ENCODE measurements at places on chromosomes 3 and 15. TPM values are rescaled to one million over a fixed set of nuclear protein-coding genes. Genes with fewer than 3 reads are reported as not detected.

DNA sequence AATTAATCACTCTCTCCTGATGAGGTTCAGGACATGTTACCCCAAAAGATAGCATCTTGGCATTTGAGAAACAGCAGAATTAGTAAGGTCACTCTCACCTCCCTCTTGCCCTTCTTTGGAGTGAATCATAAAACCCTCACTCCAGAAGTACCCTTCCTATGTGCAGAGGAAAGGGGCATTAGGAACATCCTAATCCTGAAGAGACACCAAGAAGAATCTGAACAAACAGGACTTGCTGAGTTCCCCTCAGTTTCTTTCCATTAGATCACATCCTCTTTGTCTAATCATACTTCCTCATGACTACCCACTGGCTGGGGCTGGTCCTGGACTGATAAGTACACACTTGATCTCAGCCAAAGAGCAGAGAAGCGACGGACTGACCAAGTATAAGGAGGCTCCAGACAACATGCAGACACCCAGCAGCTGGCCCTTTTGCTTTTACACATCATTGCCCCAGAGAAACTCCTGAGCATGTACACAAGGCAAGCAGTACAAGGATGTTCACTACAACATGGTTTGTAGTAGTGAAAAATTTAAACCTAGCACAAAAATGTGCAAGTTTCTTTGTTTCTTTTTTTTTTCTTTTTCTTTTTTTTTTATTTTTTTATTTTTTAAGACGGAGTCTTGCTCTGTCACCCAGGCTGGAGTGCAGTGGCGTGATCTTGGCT is 15.0 kb upstream of the TM6SF1 start:
- DNase-seq, result peak; percentile 81

GRCh38 chr3:50194903-50195500 is 3.6 kb downstream of the GNAT1 start:
- DNase-seq, result no peak

- DNase-seq, result no peak
Measured at GRCh38 chr3:191959876-191960413, 499.0 kb downstream of the PYDC2 start.

GRCh38 chr15:60679256-60679655 is 200.3 kb upstream of the ICE2 start:
- DNase-seq, result no peak

DNA sequence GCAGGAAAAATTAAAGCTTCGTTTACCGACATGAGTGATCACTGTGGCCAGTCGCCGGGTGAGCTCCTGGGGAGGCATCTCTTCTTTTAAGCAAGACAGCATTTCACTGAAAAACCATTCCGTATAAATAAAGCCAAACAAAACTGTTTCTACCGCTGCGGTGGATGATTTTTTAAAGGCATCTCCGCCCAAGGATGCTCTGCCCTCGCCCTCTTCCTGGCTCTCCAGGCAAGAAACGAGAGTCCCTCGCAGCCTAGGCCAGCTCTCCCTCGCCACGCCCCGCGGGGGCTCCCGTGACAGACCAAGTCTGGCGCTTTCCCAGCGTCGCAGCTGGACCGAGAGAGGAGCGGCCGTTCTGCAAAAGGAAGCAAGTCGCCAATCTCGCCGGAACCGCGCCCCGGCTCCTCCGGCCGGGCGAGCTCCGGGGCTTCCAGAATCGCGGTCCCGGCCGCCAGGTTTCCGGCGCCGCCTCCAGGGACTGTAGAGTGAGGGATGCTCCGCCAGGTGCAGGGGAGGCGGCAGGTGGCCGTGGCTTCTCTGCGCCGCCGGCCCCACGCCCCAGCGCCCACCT is 458 bp downstream of the MCF2L2 start:
- DNase-seq, result no peak

DNA sequence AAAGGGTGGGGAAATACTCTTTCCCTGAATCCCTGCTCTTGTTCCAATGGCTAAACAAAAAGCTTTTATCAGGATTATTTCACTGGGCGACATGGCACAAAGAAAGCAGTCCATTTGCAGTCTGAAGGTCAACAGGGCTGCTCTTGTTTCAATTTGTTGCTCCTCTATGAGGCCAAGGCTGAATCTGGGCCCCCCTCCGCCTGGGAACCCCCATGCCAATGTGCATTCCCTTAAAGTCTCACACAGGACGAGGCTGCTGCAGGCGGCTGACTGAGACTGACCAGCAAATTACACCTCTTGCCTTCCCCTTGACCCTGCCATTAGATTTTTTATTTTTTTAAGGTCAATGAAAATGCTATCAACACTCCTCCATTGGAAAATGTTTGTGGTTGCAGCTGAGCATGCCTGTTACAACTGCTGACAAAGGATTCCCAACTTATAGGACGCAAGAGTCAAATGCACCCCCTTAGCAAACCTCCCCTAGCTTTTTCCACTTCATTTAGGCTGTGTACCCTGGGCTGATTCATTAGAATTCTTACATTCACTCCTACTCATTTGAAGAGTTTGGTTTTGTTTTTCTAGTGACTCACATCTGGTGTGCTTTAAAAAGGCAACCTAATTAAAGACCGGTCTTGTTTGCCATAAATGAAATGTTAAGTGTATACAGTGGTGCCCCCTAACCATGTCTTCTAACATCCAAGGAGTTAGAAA is 60.8 kb upstream of the ARHGEF3 start:
- no peak for DNase-seq

- DNase-seq, result no peak
Measured at GRCh38 chr3:53495520-53496391, 1.3 kb downstream of the CACNA1D start.

- DNase-seq, result no peak
Measured at GRCh38 chr15:71085809-71086208, 29.5 kb upstream of the THSD4 start.

GRCh38 chr15:38193496-38193895 is 59.1 kb upstream of the SPRED1 start:
- DNase-seq, result no peak

DNA sequence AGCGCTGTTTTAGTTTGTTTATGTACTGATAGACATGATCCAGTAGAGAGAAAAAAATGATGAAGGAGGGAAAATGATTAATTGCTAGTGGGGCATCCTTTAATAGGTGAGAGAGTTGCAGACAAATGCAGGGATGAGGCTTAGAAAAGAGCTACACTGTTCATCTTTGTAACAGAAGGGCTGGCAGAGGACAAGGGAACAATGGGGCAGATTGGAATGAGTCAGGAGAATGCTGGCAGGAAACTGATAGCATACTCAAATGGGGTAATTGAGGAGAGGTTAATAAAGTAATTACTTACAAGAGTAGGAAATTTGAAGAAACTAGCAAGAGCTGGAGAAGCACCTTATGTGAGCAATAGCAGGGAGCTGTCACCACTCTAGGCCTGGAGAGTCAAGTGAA is 170.9 kb downstream of the OXSM start:
- no peak for DNase-seq

DNA sequence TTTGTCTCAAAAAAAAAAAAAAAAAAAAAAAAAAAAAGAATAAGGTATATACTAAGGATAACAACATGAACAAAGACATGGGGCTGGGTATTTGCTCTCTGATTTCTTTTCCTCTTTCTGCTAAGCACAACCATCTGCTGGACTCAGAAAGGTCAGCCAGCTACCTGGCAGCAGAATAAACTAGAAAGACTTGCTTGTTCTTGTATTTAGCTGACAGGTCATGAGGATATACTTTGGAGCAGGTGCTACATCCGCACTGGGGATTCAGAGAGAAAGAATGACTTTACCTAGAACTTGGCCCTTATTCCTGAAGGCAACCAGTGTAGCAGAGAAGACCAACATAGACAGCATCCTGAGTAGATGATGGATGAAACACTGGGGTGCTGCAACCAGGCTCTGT is 550.5 kb downstream of the NTRK3 start:
- DNase-seq, result no peak

- DNase-seq, result no peak
Measured at GRCh38 chr3:4717363-4717740, 224.2 kb downstream of the ITPR1 start.

- DNase-seq, result no peak
Measured at GRCh38 chr3:37861620-37862041, at the start of gene CTDSPL. Gene CTDSPL, plus strand, starts transcription at chr3:37861880. Its CDS starts 320 bp downstream, at chr3:37862200.

DNA sequence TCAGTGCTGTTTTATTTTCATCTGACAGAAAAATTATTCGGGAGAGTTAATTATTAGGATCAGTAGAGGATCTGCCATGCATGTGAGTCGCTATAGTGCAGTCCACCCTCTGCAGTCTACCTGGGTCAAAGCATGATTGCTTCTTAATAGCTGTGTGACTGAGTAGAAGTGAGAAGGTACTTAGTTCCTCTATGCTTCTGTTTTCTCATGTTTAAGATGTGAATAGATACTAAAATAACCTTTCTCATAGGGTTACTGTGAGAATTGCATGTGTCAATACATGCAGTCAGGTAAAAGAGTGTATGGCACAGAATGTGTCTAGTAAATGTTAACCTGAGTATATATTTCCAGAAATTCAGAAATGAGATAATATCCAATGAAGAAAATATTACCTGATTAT is 435.7 kb downstream of the NAALADL2 start:
- DNase-seq, result no peak

- DNase-seq, result no peak
Measured at GRCh38 chr3:71692139-71692538, 33.1 kb downstream of the EIF4E3 start.

- DNase-seq, result no peak
Measured at GRCh38 chr15:71153823-71154524, 38.7 kb downstream of the THSD4 start.

DNA sequence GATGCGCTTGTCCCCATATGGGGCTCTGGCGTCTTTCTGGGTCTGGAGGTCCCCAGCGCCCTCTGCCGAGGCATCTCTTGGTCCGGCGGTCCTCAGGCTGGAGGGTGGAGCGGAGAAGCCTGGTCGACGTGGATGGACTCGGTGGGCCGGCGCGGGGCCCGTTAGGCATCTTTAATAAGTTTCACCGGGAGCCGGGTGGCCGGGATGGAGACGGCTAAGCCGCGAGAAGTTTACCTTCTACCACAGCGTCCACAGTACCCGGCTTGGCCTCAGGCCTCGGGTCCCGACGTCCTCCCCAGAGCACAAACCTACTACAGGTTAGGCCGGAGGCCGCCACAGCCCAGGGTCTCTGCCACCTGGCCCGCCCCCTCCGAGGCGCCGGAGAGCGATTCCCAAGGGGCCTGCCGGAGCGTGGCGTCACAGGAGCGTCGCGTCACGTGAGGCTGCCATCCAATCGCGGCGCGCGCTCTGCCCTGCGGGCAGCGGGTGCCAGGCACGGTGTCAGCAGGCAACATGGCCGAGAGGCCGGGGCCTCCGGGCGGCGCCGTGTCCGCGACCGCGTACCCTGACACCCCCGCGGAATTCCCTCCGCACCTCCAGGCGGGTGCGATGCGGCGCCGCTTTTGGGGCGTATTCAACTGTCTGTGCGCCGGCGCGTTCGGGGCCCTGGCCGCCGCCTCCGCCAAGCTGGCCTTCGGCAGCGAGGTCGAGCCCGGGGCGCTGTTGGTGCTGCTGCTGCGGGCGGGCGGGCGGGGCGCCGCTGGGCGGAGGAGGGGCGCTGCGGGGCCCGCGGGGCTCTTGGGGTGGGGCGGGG is at the start of gene TMEM42:
TSS of gene TMEM42 (plus strand) at position 501 of the 814 bp plus-strand sequence. CDS start at position 514, 13 bp downstream.
- DNase-seq, result peak; percentile 57

DNA sequence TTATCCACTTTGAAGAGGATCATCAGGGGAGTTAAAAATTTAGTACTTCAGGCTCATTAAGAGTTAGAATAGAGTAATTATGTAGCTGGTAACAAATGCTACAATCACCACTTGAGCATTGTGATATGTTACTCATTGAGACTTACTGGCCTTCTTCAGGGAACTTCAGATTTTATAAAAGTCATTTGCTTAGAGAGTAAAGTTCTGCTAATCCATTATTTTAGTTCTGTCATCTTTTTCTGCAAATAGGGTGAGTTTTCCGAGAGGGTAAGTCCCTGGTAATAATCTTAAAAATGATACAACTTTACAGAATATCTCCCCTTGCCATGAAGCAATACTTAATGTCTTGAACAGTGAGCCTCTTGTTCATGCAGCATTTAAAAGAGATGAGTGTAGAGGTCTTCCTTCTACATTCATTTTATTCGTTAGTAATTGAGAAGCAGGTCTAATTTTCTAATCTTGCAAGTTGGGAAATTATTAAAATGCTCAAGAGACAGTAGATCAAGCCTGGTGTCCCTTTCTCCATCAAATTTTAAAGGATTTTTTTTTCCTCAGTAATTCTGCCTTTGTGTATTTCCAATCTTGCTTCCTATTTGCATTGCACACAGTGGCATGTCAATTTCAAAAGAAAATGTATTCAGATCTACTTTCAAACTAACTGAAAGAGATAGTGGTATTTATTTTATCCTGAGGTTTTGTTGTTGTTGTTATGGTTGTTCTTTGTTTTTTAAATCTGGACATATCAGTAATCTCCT is 52.6 kb downstream of the MBNL1 start:
- DNase-seq, result no peak

GRCh38 chr15:82313446-82313845 is 35.8 kb downstream of the GOLGA6L10 start:
- no peak for DNase-seq

- DNase-seq, result no peak
Measured at GRCh38 chr3:113431811-113432210, 9.5 kb downstream of the CFAP44 start.

- no peak for DNase-seq
Measured at GRCh38 chr15:82060817-82061216, 15.0 kb upstream of the MEX3B start.

GRCh38 chr3:46359733-46360493 is 6.0 kb downstream of the CCR2 start:
- no peak for DNase-seq

The YEATS2 gene
- total RNA-seq, result 36.3 TPM

The GOLGA8F gene
- total RNA-seq, result not detected

The GABRA5 gene
- not detected for total RNA-seq

The GANC gene
- 12.1 TPM for total RNA-seq

The EBLN2 gene
- total RNA-seq, result 0.78 TPM

The GPR15 gene
- not detected for total RNA-seq

The UROC1 gene
- total RNA-seq, result not detected

The NRG4 gene
- total RNA-seq, result not detected

The MST1R gene
- 0.18 TPM for total RNA-seq

The CAPN3 gene
- total RNA-seq, result 4.1 TPM

The WDR93 gene
- not detected for total RNA-seq

The AHSG gene
- total RNA-seq, result not detected

The C15orf40 gene
- 14.9 TPM for total RNA-seq

The TNFSF10 gene
- total RNA-seq, result 74.6 TPM

All from glomerular endothelial cell (primary cell).